GM23338 (cell line): ENCODE measurements at places on chromosomes 2 and 18. TPM values are rescaled to one million over a fixed set of nuclear protein-coding genes. Genes with fewer than 3 reads are reported as not detected.

DNA sequence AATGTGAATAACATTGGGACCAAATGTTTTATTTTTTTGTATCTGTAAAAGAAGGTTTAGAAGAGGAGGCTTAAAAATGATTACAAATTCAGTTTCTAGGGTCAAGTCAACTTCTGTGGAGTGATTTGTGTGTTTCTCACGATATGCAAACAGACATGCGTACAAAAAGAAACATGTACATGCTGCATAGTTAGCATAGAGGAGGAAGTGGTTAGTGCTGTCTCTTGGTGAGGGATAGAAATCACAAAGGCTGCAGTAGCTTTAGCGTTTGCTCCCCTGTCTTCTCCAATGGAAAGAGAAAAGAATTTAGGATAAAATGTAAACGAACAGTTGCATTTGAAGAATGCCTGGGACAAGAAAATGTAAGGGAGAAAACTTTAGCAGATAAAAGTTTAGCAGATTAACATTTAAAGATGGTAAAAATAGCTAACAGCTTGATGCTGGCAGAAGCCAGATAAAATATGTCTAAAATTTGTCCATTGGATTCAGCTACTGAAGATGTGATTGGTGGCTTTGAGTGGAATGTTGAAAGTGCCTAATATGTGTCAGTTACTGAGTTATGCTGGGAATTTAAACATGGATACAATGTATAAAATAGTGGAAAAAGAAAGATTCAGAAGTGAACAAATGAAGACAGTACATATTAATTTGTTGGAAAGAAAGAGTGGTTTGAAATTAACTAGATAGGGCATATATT is 44.9 kb downstream of the MALT1 start:
- H3K4me1 ChIP-seq, result no peaks in the 10 kb centered on the region; the same call in 1 of the 2 replicates
- no peak overlapping the region for H3K27ac ChIP-seq
- H3K27me3 ChIP-seq, result no peaks in the 10 kb centered on the region
- DNase-seq, result no peak
- no peaks in the 10 kb centered on the region for H3K36me3 ChIP-seq
- H3K4me3 ChIP-seq, result no peak overlapping the region

DNA sequence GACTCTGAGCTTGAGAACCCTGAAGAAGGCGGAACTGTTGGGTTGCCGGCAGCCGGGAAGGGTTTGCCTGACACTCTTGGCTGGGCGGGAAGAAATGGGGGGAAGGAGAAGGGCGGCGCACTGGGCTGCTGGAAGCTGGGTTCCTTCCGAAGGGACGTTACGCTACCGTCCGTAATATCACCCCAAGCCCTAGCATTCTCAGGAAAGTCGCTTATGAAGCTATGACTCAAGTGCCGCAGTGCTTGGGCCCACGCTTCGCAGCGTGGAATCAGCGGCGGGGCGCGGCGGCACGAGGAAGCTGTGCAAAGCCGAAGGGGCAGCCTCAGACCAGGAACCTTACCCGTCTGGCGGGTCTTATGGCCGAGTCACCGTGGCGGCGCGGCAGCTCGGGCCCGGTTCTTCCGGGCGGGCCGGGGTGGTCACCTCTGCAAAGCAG is 50.2 kb upstream of the SIGLEC15 start:
- peaks cover 3% of the 10 kb centered on the region; the same call in 1 of the 2 replicates for H3K27me3 ChIP-seq
- H3K36me3 ChIP-seq, result no peaks in the 10 kb centered on the region
- no peak overlapping the region for H3K27ac ChIP-seq
- peak; percentile 74 for DNase-seq

DNA sequence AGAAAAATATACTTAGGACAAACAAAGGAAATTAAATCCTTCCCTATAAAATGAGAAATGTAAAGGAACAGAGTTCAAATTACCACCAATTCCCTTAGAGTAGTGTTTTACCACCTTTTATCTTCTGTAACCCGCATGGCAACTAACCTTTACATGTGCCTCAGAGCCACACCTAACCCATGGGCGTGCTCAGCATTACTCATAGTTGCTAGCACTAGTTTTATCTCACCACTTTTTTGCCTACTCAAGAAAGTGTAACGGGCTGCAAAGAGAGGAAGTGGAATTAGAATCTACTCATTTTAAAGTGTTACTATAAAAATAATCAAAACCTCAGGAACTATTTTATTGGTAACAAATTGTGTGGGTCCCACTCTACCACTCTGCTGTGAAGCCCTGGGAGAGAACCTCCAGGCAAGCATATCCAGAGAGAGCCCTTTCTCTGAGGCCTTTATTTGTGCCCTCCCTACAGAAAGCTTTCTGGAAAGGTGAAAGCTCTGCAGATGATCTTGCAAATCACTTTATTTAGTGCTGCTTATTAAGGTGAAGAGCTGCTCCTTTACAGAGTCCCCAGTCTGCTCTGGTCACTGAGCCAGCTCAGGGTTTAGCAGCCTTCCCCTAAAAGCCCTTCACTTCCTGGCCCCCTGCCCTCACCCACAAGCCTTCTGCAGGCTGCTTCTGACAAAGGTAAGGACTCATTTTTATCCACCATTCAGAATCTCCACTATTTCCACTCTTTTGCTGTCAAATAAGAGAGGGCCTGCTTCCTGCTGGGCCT is 98.8 kb downstream of the TRABD2A start:
- H3K36me3 ChIP-seq, result no peaks in the 10 kb centered on the region
- DNase-seq, result peak; percentile 24
- no peak overlapping the region for H3K4me3 ChIP-seq
- no peak overlapping the region for H3K27ac ChIP-seq

DNA sequence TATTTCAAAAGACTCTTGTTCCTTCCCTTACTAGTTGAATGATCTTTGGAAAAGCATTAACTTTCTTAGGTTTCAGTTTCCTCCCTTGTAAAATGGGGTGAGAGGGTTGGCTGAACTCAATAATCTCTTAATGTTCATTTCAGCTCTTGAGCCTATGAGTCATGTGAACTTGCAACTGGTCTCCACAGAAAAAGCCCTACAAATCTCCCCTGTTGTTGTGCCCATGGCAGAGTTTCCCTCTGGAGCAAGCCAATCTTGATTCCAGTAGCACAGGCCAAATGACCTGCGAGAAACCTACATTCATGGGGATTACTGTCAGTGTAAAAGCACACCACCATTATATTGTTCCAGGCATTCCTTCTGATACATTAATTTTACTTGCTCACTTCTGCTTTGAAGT is 388.9 kb downstream of the ALK start:
- no peak for DNase-seq
- H3K27me3 ChIP-seq, result no peaks in the 10 kb centered on the region
- H3K4me3 ChIP-seq, result no peak overlapping the region
- H3K27ac ChIP-seq, result no peak overlapping the region

MREG gene
- polyA plus RNA-seq, result 19.4 and 21.6 TPM in 2 replicates

GRCh38 chr2:16862471-16862870 is 196.8 kb upstream of the CYRIA start:
- H3K4me3 ChIP-seq, result no peak overlapping the region
- H3K36me3 ChIP-seq, result no peaks in the 10 kb centered on the region
- no peaks in the 10 kb centered on the region for H3K27me3 ChIP-seq
- no peak for DNase-seq
- H3K27ac ChIP-seq, result no peak overlapping the region

DNA sequence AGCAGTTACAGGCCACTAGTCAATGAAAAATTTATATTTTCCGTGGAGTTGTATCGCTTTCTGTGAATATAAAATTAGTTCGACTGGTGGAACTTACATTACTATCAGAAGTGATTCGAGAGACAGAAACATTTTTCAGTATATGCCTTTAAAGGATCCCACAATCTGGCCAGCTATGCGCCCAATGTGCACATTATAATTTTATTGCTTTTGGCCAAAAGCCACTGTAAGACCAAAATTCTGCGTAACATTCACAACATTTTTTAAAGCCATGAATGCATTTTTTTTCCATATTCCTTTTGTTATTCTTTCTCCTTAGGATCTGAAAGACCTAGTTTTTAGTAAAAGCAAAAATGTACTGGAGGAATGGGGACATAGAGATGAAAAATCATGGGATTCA is 131.0 kb upstream of the CHAC2 start:
- H3K27ac ChIP-seq, result no peak overlapping the region
- H3K36me3 ChIP-seq, result no peaks in the 10 kb centered on the region
- peaks cover 7% of the 10 kb centered on the region; the same call in 1 of the 2 replicates for H3K4me1 ChIP-seq
